ENCODE measurements at places on chromosomes 6 and 20.

GRCh38 chr20:2869381-2869780, 3.9 kb upstream of the PTPRA start:
- peak; percentile 53 for DNase-seq

DNA sequence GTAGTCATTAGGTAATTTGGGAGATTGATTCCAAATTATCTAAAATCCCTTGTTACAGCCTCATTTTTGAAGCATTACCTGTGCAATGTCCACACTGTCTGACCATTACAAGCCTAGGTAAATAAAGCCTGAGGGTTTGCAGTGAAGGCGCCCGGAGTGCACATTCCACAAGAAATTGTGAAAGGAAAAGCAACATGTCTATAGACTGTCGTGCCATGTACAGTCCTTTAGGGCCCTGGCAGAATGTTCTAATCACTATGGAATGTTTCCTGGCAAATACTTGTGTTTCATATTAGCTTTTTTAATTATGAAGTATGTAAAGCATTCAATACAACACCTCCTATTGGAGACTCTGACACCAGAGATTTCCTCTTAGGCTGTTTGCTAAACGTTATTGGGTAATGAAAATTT, 28.9 kb downstream of the PREP start:
- peak; percentile 55 for DNase-seq

DNA sequence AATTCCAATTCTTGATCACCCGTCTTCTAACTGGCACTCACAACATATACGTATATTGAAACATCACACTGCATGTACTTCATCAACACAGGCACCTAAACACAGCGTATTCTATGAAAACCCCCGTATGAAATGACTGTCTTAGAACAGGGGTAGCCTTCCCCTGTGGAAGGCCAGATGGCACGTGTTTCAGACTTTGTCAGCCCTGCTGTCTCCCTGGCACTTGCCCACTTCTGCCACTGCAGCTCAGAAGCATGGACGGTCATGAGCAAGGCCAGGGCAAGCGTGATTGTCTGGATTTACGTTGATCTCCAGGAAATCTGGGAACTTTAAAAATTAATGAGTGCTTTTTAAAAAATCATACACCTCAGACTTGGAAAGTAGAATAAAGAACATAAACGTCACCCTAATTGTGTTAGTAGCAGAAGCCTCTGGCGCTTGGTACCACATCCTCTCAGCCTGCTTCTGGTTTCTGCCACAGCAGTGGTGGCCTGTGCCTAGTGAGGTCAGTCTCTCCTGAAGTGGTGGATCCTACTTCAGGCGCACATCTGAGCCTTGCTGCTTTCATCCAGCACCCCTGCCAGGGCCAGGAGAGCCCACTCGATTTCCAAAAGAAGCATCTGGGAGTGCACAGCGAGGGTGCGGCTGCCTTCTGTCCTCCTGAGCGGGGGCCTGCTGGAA, 18.3 kb downstream of the PDE10A start:
- no peak for DNase-seq

DNA sequence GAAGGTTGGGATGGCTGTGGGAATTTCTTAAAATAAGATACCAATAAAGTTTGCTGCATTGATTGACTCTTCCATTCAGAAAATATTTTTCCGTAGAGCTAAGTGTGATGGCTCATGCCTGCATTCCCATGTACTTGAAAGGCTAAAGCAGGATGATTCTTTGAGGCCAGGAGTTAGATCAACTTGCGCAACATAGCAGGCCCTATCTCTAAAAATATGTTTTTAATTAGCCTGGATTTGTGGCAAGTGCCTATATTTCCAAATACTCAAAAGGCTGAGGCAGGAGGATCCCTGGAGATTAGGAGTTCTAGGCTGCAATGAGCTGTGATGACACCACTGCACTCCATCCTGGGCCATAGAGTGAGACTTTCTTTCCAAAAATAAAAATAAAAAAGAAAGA, 431.2 kb upstream of the PTCHD4 start:
- peak; percentile 74 for DNase-seq

DNA sequence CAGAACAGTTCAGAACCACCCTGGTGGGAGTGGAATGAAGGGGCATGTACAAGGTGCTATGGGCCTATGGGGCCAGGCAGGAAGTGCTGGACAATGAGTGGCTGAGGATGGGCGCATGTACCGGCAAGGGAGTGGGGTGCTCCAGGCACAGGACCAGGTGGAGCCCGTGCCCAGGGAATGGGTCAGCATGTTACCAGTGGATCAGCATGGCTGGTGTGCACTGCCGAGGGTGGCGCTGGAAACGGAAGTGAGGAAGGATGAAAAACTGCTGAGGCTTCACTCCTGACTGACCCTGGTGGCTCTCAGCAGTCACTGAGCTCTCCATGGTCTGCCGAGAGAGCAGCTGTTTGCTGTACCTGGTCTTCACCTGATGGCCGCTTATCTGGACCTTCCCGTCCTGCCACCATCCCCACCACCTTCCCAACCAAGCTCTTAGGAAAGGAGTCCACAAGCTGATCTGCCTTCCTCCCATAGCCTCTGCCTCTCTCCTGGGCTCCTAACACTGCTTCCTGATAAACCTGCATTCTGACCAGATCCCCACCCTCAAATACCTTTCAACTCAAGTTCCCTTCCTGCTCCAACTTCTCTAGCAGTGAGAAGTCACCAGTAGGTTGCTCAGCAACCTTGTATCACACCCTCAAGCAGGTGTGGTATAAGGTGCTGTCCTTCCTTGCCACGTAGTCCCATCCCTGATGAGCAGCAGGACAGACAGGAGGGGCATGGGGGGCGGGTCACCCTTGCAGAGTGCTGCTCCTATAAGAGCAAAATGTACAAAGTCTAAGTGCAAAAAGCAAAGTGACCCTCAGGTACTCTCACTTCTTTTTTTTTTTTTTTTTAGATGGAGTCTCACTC, 7.1 kb downstream of the UQCC2 start:
- no peak for DNase-seq

- DNase-seq = peak; percentile 67
Observed at GRCh38 chr6:30357678-30358540, 13.0 kb downstream of the RPP21 start.

DNA sequence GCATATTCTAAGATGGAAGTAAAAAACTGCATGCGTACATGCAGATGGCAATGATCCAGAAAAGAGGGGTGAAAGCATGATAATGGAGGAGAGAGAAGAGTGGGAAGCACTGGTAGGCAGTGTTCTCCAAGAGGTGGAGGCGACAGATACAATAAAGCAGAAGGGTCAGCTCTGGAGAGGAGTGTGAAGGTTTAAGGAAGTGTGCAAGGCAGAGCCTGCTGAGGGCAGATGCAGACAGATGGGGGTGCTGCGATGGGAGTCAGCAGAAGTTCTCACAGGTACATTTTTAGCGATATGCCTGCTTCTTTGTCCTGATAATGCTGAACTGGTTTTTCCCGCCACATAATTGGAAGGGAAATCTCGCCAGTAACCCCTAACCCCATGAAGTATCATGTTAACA, 81.1 kb upstream of the C6orf118 start:
- no peak for DNase-seq

- DNase-seq = no peak
Observed at GRCh38 chr6:72975352-72975752, 249.9 kb downstream of the KHDC1L start.

DNA sequence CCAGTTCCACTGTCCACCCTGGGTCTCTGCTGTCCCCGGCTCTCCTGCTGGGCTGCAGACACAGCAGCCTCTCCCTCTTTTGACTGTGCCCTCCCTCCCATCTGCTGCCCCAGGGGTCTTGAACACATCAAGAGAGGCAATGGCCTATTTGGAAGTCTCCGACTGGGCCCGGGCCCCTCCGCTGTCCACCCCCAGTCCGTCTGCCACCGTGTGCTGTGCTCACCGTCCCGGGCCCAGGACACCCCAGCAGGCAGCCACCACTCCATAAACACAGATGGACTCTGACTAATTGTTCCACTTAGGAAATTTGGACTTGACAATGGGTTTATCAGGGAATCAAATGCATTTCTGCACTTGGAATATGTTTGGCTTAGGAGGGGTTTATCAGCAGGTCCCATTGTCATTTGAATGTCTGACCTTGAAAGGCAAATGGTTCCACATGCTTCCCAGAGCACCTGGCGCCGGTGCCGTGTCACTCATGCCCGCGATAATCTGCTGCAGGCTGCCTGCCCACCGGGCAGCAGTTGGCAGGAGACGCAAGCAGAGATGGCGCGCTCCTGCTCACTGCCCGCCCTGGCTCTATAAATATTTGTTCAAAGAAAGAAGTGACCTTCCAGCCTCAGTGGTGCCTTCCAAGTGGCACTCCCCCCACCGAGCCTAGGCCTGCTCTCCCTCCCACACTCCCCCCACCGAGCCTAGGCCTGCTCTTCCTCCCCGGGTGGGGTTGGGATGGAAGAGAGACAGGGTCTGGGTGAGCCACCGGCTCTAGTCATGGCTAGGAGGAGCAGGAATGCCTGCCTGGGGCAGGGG, 18.8 kb upstream of the FRMD1 start:
- DNase-seq = no peak

GRCh38 chr20:38228436-38228835, 32.1 kb downstream of the KIAA1755 start:
- no peak for DNase-seq

- DNase-seq = no peak
Observed at GRCh38 chr6:90202156-90202555, 94.5 kb downstream of the BACH2 start.

DNA sequence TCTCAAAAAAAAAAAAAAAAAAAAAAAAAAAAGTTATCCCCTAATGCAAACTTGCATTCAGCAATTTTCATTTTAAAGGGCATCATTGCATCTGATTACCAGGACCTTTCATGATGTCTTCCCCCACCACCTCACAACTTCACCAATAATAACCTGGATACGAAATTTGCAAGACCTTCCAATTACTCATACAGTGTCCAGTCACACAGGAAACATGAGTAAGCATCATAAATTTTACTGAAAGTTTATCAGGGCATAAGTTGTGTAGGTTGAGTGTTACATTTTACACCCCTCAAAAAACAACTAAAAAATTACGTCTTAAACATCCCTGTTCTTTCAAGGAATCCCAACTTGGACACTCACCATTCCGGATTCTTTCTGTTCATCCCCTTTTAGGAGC, 79.1 kb upstream of the ANKEF1 start:
- peak; percentile 28 for DNase-seq

DNA sequence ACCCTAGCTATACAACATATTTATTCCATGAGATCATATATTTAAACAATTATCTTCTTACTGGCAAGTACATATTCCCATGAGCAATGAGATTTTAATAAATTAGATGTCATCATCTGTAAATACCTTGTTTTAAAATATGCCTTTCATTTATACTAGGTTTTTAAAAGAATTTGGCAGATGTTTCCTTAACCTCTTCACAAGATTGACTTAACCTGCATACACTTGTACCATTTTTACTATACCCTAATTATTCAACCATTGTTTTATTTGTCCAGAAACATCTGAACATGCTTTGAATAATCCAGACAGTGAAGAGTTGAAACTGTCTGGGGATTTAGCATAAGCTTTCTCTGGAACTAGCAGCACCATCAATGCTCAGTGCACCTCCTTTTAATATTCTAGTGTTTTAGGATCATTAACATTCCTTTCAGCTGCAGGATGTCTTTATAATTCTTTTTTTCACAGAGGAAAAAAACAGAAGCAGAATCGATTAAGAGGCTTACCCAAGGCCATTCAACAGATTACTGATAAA, 188.0 kb upstream of the TENT5A start:
- DNase-seq = no peak

DNA sequence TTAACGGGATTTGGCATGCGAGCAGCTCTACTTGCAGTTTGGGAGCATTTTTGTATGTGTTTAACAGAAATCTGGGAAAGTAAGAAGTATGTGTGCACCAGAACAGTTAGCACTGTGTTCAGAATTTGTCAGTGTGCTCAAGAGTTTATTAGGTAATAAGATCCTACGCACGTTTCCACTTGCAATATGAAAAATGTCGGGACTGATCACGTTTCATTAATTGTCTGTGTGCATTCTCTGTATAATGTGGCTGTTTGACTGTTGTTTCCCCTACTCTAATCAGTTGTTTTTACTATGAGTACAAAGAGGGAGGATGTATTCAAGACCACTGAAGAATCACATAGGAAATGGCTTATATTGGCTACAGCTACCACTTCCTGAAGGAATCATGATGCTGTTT, 349.7 kb upstream of the POU3F2 start:
- DNase-seq = no peak

DNA sequence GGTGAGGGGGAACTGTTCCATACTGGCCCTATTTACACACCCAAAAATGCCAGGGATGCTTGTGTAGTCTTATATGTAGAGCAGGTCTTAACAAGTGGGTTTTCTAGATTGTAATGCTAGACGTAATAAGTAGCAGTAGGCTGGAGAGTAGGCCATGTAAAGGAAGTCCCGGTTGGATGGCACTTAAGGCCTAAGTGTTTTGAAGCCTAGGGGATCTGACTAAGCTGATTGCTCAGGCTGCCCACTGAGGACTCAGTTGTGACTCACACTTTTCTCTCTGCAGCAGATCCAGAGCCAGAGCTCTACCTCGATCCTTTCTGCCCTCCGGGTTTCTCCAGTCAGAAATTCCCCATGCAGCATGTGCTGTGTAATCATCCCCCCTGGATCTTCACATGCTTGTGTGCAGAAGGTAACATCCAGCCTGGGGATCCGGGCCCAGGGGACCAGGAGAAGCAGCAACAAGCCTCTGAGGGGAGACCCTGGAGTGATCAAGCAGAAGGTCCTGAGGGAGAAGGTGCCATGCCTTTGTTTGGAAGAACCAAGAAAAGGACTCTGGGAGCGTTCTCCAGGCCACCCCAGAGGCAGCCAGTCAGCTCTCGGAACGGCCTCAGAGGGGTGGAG, 26.6 kb downstream of the ZNF133 start:
- peak; percentile 68 for DNase-seq

- DNase-seq = no peak
Observed at GRCh38 chr6:40923326-40923725, 115.7 kb downstream of the UNC5CL start.

DNA sequence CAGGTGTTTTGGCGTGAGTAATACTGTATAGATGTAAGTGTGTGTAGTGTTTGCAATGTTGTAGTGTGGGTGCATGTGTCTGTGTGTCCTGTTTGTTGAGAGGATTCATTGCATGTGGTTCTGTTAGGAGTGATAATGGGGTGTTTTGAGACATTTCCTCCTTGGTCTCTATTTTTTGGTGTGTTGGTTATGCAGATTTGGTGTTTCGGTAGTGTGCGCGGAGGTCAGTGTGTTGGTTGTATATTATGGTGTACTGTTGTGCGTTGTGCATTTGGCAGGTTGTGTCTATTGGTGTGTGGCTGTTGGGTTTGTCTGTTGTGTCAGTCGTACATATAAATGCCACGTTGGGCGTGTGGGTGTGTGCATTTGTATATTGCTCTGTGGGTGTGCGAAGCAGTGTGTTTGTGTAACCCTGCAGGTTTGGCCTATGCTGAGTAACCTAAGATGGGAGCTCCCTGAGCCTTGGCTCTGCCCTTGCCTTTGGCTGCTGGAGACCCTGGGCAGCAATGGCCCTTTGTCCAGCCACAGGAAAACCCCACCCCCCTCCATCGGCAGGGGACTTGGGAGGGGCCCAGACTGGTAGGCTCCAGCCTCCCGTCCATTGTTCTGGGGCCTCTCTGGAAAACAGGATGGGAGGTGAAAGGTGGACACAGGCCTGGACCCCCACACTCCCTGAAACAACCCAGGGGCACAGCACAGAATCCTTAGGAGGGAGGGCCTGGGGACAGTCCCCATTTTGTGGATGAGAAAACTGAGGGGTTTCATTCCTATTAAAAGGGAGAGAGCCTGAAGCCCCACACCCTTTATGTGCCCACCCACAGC, 10.3 kb upstream of the ID1 start:
- DNase-seq = peak; percentile 28

All from foreskin fibroblast (primary cell).